ENCODE measurements at places on chromosomes 5 and 9. TPM values are rescaled to one million over a fixed set of nuclear protein-coding genes. Genes with fewer than 3 reads are reported as not detected.
A peak's percentile ranks its signal among the peaks of the same experiment; 100 is the strongest.

- DNase-seq: no peak
Measured at GRCh38 chr5:6317116-6317798, 61.1 kb downstream of the MED10 start.

- DNase-seq: no peak
Measured at GRCh38 chr5:89301321-89302025, 418.5 kb upstream of the MEF2C start.

DNA sequence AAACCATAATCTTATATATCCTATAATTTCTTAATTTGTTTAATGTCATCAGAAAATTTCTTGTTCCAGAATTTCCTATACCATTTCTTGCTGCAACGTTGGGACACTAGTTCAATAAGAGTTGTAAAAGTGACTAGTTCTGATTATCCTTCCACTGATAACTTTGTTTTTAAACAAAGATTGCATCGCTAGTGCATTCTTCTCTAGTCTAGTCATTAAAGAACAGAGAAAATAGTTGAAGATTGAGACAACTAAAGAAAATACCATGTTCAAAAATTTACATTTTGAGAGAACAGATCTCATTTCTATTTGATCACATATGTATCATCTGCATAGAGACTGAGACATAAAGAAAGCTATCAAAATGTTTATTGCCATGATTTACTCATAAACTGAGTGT, 1888.2 kb downstream of the EFNA5 start:
- DNase-seq: peak; percentile 9

The CCL27 gene
- not detected for total RNA-seq

DNA sequence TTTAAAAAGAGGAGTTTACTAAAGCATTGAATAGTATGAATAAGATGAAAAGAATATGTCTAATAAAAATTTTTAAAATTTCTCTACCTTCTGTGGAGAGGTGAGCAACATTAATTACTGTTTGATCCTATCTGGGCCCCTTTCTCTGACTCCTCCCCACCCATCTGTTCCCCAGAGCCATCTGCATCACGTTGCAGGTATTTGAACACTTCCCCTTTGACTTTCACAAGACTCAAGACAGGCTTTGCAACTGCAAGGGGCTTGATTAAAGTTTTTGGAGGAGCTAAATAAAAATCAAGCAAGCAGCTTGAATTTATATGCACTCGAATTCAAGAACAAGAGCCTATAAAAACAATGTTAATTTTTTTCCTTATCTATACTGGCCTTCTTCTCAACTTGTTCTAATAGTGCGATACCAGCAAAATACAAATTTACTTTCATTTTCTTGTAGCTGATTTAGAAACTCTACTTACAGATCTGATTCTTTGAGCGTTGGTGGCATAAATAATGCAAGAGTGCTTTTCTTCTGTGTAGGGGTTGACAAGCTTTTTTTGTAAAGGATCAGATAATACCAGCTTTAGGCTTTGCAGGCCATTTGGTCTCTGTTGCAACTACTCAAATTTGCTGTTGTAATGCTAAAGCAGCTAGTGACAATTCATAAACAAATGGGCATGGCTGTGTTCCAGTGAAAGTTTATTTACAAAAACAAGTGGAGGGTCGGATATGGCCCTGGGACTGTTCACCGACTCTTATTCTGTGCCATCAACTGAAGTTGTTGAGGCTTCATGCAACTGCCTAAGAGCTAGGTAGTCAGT, 21.2 kb downstream of the TXNDC8 start:
- DNase-seq: peak; percentile 9

The PCDHGA6 gene
- 4.8 TPM for total RNA-seq
